ENCODE measurements at places on chromosomes 2 and 18. TPM values are rescaled to one million over a fixed set of nuclear protein-coding genes. Genes with fewer than 3 reads are reported as not detected.

CFC1 gene
- not detected for total RNA-seq

ANKRD23 gene
- 0.72 TPM for total RNA-seq

DCC gene
- not detected for total RNA-seq

UPP2 gene
- not detected for total RNA-seq

Data from A549 treated with CORT108297 at 1 μM for 4 hours (cell line).